GM12865 (cell line): ENCODE measurements at places on chromosomes 16 and 17.

GRCh38 chr17:50108556-50108955, 13.4 kb downstream of the PDK2 start:
- DNase-seq, result no peak

DNA sequence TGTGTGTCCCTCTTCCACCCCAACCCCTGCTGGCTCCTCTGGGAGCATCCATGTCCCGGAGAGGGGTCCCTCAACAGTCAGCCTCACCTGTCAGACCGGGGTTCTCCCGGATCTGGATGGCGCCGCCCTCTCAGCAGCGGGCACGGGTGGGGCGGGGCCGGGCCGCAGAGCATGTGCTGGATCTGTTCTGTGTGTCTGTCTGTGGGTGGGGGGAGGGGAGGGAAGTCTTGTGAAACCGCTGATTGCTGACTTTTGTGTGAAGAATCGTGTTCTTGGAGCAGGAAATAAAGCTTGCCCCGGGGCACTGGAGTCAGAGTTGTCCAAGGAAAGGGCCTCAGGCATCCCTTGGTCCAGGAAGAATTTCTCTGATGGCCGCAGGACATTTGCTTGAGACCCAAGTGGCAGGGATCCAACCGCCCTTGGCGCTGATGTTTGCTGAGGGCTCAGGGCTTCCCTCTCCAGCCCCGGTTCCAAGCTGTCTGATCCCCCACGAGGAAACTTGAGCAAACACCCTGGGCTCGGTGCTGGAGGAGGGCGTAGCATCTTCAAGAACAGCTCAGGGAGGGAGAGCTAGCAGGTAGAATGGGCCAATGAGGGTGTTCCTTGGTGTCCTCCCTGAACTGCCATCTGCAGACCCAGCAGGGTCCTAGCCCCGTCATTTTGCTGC, 4.5 kb downstream of the NXPH3 start:
- no peak for DNase-seq

DNA sequence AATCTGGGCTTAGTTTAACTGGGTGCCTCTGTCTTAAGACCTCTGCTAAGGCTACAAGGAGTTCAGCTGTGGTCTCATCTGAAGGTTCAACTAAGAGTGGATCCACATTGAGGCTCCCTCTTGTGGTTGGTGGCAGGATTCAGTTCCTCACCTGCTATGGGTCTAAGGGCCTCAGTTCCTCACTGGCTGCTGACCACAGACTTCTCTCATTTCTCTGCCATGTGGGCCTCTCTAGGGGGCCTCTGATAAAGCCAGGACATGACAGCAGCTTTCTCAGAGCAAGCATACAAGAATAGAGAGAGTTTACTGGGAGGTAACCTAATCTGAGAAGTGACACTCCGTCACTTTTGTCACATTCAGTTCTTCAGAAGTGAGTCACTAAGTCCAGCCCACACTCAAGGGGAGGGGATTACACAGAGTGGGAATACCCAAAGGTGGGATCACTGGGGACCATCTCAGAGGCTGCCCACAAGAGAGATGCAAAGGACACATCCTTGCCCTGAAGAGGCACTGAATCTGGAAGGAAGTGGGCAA, 19.2 kb upstream of the ABAT start:
- DNase-seq, result peak; percentile 81

- peak; percentile 47 for DNase-seq
Measured at GRCh38 chr17:4142107-4142900, 526 bp downstream of the ZZEF1 start.

GRCh38 chr16:56350491-56351405, 74.6 kb downstream of the AMFR start:
- DNase-seq, result no peak

DNA sequence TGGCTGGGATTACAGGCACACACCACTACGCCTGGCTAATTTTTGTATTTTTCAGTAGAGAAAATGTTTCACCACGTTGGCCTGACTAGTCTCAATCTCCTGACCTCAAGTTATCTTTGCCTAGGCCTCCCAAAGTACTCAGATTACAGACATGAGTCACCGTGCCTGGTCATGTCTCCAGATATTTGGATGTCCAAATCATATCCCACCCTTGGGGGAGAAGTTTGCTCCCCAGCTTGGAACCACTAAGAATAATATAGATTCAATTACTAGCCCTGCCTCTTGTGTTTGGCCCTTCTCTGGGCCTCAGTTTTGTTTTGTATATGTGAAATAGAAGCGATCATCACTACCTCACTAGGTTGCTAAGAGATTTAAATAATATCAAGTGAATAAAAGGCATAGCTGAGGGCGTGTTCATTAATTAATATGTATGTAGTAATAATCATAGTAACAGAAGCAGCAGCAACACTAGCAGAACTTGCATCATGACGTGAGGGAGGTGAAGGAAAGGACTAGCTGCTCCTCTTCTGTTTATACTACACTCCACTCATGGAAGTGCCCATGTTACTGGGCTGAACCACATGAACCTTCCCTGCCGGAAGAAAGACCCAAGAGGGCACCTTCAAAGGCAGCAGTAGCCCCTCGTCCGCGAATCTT, 253.6 kb upstream of the XYLT1 start:
- DNase-seq, result no peak

DNA sequence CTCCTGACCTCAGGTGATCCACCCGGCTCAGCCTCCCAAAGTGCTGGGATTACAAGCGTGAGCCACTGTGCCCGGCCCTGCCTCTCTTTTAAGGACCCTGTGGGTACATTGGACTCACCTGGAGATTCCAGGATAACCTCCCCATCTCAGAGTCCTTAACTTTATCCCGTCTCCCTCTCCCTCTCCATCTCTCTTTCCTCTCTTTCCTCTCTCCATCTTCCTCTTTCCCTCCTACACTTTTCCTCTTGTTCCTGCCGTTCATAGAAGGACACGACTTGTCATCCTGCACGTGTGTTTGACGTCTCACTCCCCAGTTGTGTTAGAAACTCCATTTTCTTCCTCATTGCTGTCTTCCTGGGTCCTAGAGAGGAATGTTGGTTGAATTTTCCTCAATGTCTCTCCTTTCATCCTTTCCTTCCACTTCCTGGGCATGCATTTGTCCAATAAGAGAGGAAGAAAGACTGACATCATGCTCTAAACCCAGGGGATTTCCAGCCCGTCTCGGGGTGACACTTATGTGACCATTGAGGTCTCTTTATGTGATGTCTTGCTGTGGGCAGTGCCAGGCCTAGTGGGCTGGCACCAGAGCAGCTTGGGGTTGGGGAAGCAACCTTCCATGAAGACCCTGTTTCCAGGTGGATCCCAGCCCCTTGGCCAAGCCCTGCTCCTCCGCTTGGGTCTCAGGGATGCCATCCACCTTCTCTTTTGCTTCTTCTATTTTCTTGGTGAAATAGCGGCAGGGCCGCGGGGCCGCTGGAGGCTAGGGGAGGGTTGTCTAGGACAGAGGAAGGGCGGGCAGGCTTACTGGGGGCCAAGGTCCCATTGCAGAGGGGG, 39.8 kb upstream of the IRF8 start:
- peak; percentile 41 for DNase-seq

DNA sequence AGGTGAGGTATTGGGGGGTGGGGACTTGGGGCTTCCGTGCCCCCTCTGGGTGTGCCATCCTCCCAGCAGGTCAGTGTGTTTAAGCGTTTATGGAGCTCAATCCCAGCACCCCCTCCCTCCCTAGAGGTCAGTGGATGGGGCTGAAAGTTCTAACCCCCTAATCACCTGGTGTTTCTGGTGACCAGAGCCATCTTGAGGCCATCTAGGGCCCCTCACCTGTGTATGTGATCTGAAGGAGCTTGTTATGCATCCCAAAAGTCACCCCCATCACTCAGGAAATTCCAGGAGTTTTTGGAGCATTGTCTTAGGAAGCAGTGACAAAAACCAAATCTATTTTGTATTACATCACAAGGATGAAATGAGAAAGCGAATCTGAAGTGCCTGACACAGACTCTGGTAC, 67.8 kb upstream of the NOL11 start:
- DNase-seq, result peak; percentile 53

DNA sequence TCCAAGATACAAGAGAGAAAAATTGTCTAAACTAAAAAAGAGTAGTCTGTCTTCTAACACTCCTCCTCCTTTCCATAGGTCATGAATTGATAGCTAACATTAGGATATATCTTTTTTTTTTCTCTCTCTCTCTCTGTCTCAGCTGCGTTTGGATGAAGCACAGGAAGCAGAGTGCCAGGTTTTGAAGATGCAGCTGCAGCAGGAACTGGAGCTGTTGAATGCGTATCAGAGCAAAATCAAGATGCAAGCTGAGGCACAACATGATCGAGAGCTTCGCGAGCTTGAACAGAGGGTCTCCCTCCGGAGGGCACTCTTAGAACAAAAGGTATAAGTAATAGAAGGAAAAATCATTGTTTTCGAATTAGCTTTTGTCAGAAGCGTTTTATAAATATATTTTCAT, 32.9 kb downstream of the ABHD15 start:
- DNase-seq, result no peak

DNA sequence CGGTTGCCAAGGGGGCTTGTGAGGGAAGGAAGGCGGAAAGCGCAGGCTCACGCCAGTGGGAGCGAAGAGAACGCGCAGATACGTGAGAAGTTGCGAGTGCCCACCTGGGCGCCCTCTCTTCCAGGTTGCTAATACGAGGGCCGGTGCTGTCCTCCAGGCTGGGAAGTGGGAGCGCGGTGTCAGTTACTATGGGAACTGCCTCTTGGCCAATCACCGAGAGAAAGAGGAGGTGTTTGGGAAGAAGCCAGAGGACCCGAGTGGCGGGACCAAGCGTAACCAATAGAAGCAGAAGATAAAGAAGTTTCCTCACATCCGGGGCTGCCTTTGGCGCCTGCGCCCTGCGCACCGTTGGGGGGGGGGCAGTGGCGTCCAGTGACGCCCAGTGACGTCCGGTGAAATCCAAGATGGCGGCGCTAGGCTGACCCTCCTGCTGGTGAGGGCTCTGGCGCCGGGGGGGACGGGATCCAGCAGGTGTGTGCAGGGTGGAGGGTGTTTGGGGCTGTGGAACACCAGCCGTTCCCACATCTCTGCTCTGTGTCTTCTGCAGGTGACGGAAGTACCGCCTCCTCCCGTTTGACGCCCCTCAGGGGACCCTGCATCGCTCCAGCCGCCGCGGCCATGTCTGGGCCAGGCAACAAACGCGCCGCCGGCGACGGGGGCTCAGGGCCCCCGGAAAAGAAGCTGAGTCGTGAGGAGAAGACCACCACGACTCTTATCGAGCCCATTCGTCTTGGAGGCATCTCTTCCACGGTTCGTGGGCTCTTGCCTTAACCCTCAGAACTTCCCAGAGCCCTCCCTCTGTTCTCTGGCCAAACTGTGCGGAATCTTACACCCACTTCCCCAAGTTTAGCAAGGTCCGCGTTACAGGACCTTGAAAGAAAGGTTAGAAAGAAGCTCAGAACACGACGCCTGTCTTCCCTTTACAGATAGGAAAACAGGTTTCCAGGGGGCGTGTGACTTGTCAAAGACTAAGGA, at the start of the genes CFAP119 and RNF40:
Gene CFAP119 (minus strand): TSS at position 135 of the 975 bp plus-strand sequence. CDS start 314 bp downstream, outside the sequence.
Gene RNF40 (plus strand): TSS at position 395 of the 975 bp plus-strand sequence. CDS start 224 bp downstream, at position 619.
- peak; percentile 96 for DNase-seq

DNA sequence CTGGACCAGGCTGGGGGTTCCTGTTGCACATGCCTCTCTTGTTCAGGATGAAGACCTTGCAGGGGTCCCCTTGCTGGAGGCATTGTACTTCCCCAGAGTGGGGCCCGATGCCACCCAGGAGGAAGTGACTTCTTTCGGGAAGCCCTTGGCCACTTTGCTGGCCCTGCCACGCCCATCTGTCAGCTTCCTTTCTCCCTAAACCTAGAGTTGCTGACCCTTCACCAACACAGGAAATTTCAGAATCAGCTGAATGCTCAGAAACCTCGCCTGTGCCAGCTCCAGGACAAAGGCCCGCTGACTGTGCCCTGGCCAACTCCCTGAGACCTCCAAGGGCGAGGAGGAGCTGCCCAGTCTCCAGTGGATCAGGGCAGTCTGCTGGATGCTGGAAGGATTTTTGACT, 26.7 kb downstream of the WNT9B start:
- no peak for DNase-seq

GRCh38 chr17:17352836-17353624, 49.9 kb downstream of the NT5M start:
- no peak for DNase-seq

DNA sequence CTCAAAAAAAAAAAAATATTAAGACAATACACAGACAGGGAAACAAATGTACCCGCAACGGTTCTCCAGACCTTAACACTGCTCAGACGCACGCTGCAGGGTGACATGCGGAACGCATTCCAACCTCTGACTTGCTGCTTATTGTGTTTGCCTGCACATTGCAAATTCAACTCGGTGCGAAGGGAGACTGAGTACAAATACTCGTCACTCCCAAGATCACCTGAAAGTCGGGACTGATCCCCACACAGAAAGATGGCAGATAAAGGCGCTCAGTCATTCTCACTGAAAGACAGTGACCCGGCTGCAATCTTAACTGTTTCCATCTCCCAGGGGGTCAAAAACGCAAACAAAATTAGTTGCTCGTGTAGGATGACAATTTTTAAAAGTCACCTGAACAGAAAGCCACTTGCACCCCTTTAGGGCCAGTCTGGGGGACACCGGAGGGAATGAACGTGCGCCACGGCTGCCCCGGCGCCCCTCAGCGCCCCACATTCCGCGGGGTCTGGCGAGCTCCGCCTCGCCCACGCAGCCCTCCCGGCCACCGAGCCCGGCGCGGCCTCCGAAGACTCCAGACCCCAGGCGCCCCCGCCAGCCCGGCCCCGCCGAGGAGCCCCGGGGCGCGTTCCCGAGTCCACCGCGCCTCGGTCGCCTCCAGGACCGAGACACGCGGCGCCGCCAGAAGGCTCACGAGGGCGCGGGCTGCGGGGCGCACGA, 589 bp downstream of the CLCN7 start:
- DNase-seq, result no peak

DNA sequence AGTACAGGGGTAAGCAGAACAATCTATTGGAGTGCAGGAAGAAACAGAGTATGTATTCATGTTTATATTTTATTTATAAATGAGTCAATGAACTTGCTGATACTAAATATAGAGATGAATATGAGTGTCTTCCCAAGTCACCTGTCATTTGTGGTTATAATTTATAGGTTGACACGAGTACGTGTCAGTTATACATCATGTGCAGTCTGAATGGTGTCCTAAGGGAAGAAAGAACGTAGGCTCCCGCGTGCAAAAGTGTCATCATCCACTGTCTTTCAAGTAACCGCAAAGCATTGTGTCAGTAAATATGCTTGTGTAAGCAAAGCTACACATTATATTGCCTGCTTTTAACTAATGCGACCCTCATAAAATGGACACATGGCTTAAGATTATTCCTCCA, 786.1 kb downstream of the KCNJ2 start:
- no peak for DNase-seq

DNA sequence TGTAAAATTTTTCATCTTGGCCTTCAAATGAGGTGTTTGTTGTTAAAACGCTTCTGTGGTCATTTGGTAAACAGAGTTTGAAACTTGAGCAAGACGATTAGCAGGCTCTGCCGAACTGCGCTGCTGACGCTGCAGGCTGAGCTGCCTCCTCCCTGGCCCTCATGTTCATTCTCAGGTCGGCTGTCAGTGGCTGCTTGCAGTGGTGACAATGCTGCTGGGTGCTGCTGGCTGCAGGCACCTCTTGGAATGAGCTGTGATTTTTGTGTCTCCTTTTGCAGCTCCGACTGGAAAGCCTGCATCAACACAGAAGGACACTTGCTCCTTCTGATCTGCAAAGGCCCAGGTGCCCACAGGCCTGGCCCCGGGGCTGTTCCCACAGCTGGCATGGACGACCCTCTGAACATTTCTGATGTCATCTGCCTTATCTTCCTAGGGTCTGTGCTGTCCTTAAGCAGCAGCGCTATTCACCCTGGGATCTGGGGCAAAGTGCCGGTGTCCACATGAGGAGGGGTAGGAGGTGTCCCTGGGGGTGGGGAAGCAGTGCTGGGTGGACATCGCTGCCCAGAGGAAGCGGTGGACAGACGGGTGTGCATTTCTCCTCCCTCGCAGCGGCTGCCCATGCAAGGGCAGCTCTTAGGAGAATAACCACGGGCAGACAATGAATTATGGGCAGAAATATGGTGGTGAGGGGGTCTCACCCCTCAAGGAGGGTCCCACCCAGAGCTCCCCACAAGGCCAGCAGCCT, 23.1 kb upstream of the OSGIN1 start:
- no peak for DNase-seq
